G401 (cell line): ENCODE measurements at places on chromosomes 12 and 14. TPM values are rescaled to one million over a fixed set of nuclear protein-coding genes. Genes with fewer than 3 reads are reported as not detected.

C12orf43 gene
- total RNA-seq: 22.2 and 37.1 TPM in 2 replicates

TEX52 gene
- total RNA-seq: not detected in 2 replicates

PIANP gene
- total RNA-seq: 0.44 and 4.4 TPM in 2 replicates

CLEC1B gene
- total RNA-seq: not detected in 2 replicates

RAB35 gene
- 50.1 and 52.7 TPM in 2 replicates for total RNA-seq

SLCO1A2 gene
- total RNA-seq: not detected in 2 replicates

SAMD15 gene
- 5.8 and 6.6 TPM in 2 replicates for total RNA-seq

STXBP6 gene
- 2.1 TPM in 1 of 2 replicates, not detected in the other for total RNA-seq

TSPAN11 gene
- not detected in 2 replicates for total RNA-seq

SETD1B gene
- 0.62 and 2.8 TPM in 2 replicates for total RNA-seq

BICDL1 gene
- total RNA-seq: 13.5 and 14.2 TPM in 2 replicates

TAS2R13 gene
- not detected in 2 replicates for total RNA-seq

LRTM2 gene
- not detected in 2 replicates for total RNA-seq

P2RX2 gene
- total RNA-seq: 0.17 and 0.43 TPM in 2 replicates
